CD4-positive, alpha-beta memory T cell (primary cell): ENCODE measurements at places on chromosomes 1 and 21. TPM values are rescaled to one million over a fixed set of nuclear protein-coding genes. Genes with fewer than 3 reads are reported as not detected.

The DCST1 gene
- polyA plus RNA-seq: not detected

The ESPN gene
- polyA plus RNA-seq: 1.8 TPM

The MTFR1L gene
- polyA plus RNA-seq: 58.4 TPM

The DYNLT5 gene
- not detected for polyA plus RNA-seq

The NPPA gene
- polyA plus RNA-seq: not detected

The ERICH3 gene
- not detected for polyA plus RNA-seq

The AUNIP gene
- not detected for polyA plus RNA-seq

The MAP3K21 gene
- polyA plus RNA-seq: not detected

The TBX15 gene
- polyA plus RNA-seq: 0.05 TPM

The CCDC17 gene
- 0.25 TPM for polyA plus RNA-seq

The KCNE2 gene
- polyA plus RNA-seq: 0.63 TPM

The MASP2 gene
- 0.07 TPM for polyA plus RNA-seq

The CLCA4 gene
- not detected for polyA plus RNA-seq

The C1orf116 gene
- polyA plus RNA-seq: not detected

The CELA2B gene
- polyA plus RNA-seq: not detected

The ELAPOR1 gene
- polyA plus RNA-seq: 17.8 TPM

The DHDDS gene
- polyA plus RNA-seq: 26.7 TPM

The PADI4 gene
- not detected for polyA plus RNA-seq

The SH3BGR gene
- 1.4 TPM for polyA plus RNA-seq

The KCND3 gene
- polyA plus RNA-seq: 0.03 TPM

The HUNK gene
- 0.07 TPM for polyA plus RNA-seq

The MGST3 gene
- polyA plus RNA-seq: 171 TPM

The CALML6 gene
- not detected for polyA plus RNA-seq

The DPT gene
- not detected for polyA plus RNA-seq

The NPPB gene
- polyA plus RNA-seq: not detected
